ENCODE measurements at places on chromosomes 11 and 22. TPM values are rescaled to one million over a fixed set of nuclear protein-coding genes. Genes with fewer than 3 reads are reported as not detected.
A peak's percentile ranks its signal among the peaks of the same experiment; 100 is the strongest.

DNA sequence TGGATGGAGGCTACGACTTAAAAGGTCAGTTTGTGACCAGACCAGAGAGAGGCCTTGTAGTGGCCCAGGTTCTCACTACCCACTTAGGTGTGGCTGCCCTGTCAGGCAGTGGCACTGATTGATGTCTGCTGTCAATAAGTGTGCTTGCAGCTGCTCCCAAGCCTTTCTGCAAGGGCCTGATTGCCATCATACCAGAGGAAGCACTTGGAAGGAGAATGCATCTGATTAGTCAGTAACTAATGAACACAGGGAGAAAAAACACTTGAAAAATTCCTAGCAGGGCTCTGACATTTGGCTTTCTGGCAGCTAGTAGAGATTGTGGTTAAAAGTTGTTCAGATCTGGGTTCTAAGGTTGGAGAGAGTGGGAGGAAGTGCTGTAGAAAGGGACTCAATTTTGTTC is 107.5 kb downstream of the NAV2 start:
- no peak overlapping the region for H3K27ac ChIP-seq
- no peak overlapping the region for H3K4me3 ChIP-seq
- no peaks in the 10 kb centered on the region for H3K4me1 ChIP-seq
- DNase-seq = no peak

DNA sequence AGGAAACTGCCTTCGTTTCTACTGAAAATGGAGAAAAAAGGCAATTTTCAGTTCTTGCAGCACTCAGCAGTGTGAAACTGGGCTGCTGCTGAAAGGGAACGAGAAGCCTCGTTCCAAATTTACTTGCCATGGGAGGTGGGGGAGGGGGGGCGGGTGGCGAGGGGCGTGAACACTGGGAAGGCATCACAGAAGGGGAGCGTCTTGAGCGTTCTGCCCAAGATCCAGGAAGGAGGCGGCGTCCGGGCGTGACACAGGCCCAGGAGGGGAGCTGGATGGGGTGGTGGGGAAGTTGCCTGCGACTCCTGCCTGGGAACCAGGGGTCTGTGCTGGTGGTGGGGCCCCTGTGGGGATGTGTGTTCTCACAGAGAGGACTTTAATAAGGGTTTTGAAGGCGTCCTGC is 213.5 kb downstream of the CTTN start:
- H3K36me3 ChIP-seq = no peaks in the 10 kb centered on the region
- H3K27me3 ChIP-seq = no peaks in the 10 kb centered on the region
- H3K27ac ChIP-seq = no peak overlapping the region
- H3K4me1 ChIP-seq = no peaks in the 10 kb centered on the region

DNA sequence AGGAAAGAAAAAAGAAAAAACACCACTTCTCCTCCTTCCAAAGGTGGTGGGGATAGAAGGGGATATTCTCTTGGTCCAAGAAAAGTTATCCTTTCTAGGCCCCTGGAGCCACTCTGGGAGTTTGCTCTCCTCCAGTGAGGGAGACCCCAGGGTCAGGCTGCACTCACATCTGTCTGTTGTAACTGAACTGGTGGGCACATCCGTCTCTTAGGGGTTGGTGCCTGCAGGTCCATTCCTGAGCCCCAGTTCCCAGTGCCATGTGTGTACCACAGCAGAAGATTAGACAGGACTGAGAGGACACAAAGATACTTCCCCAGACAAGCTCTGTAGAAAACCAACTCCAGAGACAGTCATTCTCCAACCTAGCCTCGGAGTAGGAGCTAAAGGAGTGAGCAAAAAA is 3.1 kb upstream of the ATG2A start:
- no peaks in the 10 kb centered on the region for H3K36me3 ChIP-seq
- peaks cover 37% of the 10 kb centered on the region for H3K4me1 ChIP-seq
- DNase-seq = peak; percentile 47
- no peak overlapping the region for H3K27ac ChIP-seq

GRCh38 chr11:95453616-95454171 is 222.7 kb upstream of the SESN3 start:
- H3K4me1 ChIP-seq = no peaks in the 10 kb centered on the region
- no peak overlapping the region for H3K4me3 ChIP-seq
- no peaks in the 10 kb centered on the region for H3K36me3 ChIP-seq

- no peak overlapping the region for H3K27ac ChIP-seq
- H3K4me3 ChIP-seq = no peak overlapping the region
- no peak for DNase-seq
- H3K27me3 ChIP-seq = no peaks in the 10 kb centered on the region
- no peaks in the 10 kb centered on the region for H3K4me1 ChIP-seq
- no peaks in the 10 kb centered on the region for H3K36me3 ChIP-seq
Measured at GRCh38 chr22:40499209-40499623, 128.8 kb downstream of the SGSM3 start.

DNA sequence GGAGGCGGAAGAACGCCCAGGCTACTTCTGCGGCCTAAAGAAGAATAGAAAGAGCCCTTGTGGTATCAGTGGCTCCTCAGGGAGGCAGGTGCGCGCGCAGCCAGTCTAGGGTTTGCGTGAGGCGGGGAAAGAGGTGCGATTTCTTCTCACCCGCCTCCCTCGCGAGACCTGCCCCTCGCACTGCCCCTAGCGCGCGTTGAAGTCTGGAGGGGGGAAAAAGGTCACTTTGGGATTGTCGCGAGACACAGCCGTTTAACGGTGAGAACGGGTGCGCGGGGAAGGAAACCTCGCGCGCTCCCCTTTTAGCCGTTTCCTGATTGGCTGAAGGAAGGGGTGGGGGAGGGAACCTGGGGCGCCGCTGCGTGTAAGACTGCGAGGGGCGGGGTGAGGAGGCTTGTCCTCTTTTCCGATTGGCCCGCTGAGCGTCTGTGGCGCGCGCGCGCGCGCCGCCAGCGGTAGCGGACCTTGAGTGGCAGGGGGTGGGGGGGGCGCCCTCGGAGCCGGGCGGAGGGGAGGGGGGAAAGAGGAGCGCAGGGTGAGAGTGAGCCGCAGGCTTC is at the start of gene ZFP91:
Gene ZFP91, plus strand, starts transcription at position 429 of the 557 bp plus-strand sequence. CDS start 219 bp downstream, outside the sequence.
- no peaks in the 10 kb centered on the region for H3K27me3 ChIP-seq
- peak; percentile 95 for DNase-seq
- H3K27ac ChIP-seq = peak within 1 kb of the TSS; percentile 99
- peak within 1 kb of the TSS; percentile 83 for H3K4me3 ChIP-seq
- peaks cover 63% of the 10 kb centered on the region for H3K4me1 ChIP-seq

DNA sequence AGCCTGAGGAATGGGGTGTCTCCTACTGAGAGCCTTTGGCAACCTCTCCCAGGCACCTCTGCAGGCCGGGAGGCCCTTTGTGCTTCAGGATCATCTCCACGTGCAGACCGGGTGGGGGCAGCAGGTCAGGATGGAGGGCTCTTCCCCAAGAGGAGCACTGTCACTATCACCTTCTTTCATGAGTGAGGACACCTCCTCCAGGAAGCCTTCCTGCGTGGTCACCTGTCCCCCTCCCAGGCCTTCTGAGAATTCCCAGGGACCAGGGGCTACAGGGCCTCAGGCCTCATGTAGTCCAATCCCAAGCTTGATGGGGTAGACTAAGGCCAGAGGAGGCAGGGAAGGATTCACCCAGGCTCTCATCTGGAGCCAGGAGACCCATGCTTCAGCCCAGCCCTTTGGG is 57.6 kb downstream of the PDE2A start:
- peaks cover 9% of the 10 kb centered on the region for H3K27me3 ChIP-seq
- H3K27ac ChIP-seq = no peak overlapping the region
- no peaks in the 10 kb centered on the region for H3K36me3 ChIP-seq
- H3K4me1 ChIP-seq = peaks cover 18% of the 10 kb centered on the region
- DNase-seq = no peak
- no peak overlapping the region for H3K4me3 ChIP-seq

- no peak overlapping the region for H3K4me3 ChIP-seq
- DNase-seq = no peak
- no peak overlapping the region for H3K27ac ChIP-seq
- H3K27me3 ChIP-seq = no peaks in the 10 kb centered on the region
- H3K4me1 ChIP-seq = no peaks in the 10 kb centered on the region
Measured at GRCh38 chr11:100105982-100106358, 581.1 kb upstream of the ARHGAP42 start.

The GAS2L1 gene
- 0.58 TPM for polyA plus RNA-seq

The RPS3 gene
- polyA plus RNA-seq = 4,910 TPM

The GGT1 gene
- polyA plus RNA-seq = 12.1 TPM
